ENCODE measurements at places on chromosomes 1 and 21.

DNA sequence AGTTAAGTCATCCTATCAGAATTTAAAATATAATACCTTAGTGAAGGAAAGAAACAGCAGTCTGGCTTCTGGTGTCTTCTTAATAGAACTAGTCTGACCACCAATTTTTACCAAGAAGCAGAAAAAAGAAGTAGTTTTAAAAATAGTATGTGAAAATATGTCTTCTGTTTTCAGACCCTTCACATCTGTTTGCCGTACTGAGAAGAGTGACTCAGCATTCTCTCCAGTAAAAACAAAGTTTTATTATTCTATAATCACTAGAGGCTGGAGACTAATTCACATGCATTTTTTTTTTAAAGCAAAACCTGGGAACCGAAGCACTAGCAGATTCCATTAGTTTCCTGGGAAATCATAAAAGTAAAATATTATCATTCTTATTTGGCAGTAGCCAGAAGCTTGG is 163.8 kb downstream of the COL24A1 start:
- DNase-seq: no peak

GRCh38 chr1:184223216-184223615 is 163.6 kb upstream of the C1orf21 start:
- no peak for DNase-seq

- no peak for DNase-seq
Measured at GRCh38 chr1:91894036-91894761, 8.2 kb upstream of the TGFBR3 start.

GRCh38 chr1:159089184-159089791 is 12.7 kb upstream of the AIM2 start:
- DNase-seq: no peak

Measured in ecto neural progenitor cell (in vitro differentiated cells).